SJSA1 (cell line): ENCODE measurements at places on chromosomes 2 and 18. TPM values are rescaled to one million over a fixed set of nuclear protein-coding genes. Genes with fewer than 3 reads are reported as not detected.

GRCh38 chr2:50402654-50402960 is 629.3 kb downstream of the NRXN1 start:
- DNase-seq, result no peak
- no peaks in the 10 kb centered on the region for H3K36me3 ChIP-seq
- H3K4me3 ChIP-seq, result no peak overlapping the region
- no peak overlapping the region for H3K27ac ChIP-seq
- H3K27me3 ChIP-seq, result 0 out of 2 replicates have a peak, but pooled peaks cover 2% of the 10 kb centered on the region

PRSS56 gene
- total RNA-seq, result not detected in 2 replicates

GRCh38 chr2:64863097-64863820 is 125.9 kb upstream of the SLC1A4 start:
- peaks cover 55% of the 10 kb centered on the region for H3K4me1 ChIP-seq
- no peak for DNase-seq
- no peaks in the 10 kb centered on the region for H3K36me3 ChIP-seq

- no peaks in the 10 kb centered on the region for H3K4me1 ChIP-seq
- no peak overlapping the region for H3K27ac ChIP-seq
- no peak overlapping the region for H3K4me3 ChIP-seq
- H3K27me3 ChIP-seq, result peaks cover 21% of the 10 kb centered on the region
- no peaks in the 10 kb centered on the region for H3K36me3 ChIP-seq
- DNase-seq, result no peak
These were observed 102.2 kb upstream of the TGFA start for GRCh38 chr2:70655786-70656185.

- H3K4me3 ChIP-seq, result no peak overlapping the region
- no peak for DNase-seq
- no peaks in the 10 kb centered on the region for H3K4me1 ChIP-seq
- no peaks in the 10 kb centered on the region for H3K27me3 ChIP-seq
- no peak overlapping the region for H3K27ac ChIP-seq
These were observed 98.6 kb upstream of the NFU1 start for GRCh38 chr2:69535817-69536241.

DNA sequence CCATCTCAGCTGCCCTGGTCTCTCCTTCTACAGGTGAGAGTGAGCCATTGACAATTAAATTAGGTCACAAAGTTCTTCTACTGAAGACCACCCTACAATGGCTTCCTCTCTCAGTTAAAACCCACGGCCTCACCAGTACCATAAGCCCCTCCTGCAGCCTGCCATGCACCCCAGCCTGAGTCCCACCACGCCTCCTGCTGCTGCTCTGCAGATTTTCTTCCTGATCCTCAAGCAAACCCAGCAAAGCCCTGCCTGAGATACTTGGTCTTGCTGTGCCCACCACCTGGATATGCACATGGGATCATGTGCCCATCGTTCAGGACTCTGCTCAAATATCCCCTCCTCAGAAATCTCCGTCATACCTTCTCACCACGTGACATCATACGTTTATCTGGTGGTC is 696.6 kb downstream of the RNF144A start:
- peaks cover 7% of the 10 kb centered on the region for H3K4me1 ChIP-seq
- no peaks in the 10 kb centered on the region for H3K36me3 ChIP-seq
- no peak overlapping the region for H3K27ac ChIP-seq
- H3K4me3 ChIP-seq, result no peak overlapping the region
- DNase-seq, result no peak

C2orf72 gene
- 0.41 TPM in 1 of 2 replicates, not detected in the other for total RNA-seq

ITPRIPL1 gene
- 0.50 and 0.55 TPM in 2 replicates for total RNA-seq

- no peak overlapping the region for H3K27ac ChIP-seq
- H3K36me3 ChIP-seq, result no peaks in the 10 kb centered on the region
- no peaks in the 10 kb centered on the region for H3K4me1 ChIP-seq
- H3K27me3 ChIP-seq, result no peaks in the 10 kb centered on the region
- H3K4me3 ChIP-seq, result no peak overlapping the region
- DNase-seq, result no peak
These were observed 361.7 kb downstream of the ANAPC1 start for GRCh38 chr2:111522231-111522768.

PCARE gene
- not detected in 2 replicates for total RNA-seq

- H3K27ac ChIP-seq, result no peak overlapping the region
- H3K4me3 ChIP-seq, result no peak overlapping the region
- H3K36me3 ChIP-seq, result peaks cover 65% of the 10 kb centered on the region
These were observed 41.1 kb downstream of the PLEKHB2 start for GRCh38 chr2:131146231-131146630.
